ENCODE measurements at places on chromosomes 4 and X.

- DNase-seq = no peak
Measured at GRCh38 chr4:151658959-151659600, 101.7 kb downstream of the GATB start.

DNA sequence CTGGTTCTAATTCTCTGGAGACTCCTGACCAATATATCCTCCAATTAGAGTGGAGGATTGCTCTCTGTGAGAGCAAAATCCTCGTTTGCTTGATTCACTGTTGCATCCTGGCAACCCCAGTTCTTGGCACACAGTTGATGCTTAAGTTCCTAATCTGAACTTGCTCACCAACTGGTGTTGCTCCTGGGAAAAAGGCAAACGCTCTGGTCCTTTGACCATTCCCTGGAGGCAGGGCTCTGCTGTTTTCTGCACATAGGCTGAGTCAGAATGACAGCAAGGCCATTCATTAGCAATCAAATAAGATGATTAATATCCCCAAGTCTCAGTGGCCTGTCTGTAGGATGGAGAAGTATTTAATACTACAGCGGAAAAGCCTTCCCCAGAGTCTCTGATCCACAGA lies 172.7 kb upstream of the TBC1D9 start:
- DNase-seq = no peak

DNA sequence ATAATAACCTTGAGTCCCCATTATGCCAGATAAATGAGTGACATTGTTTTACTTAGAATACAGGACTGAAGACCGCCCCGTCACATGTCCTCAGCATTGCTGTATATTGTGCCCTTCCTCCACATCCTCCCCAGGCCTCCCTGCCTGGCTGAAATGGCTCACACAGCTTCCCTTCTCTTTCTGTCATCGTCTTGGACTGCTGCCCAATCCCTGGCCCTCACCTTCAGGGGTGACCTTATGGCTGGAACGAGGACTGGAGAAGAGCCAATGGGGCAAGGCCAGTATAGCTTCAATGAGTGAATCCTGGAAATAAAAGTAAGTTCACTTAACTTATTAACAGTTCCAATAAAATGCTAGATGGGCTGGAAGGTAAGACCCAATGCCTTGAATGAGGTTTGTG lies 2.7 kb downstream of the KCNE5 start:
- DNase-seq = no peak

DNA sequence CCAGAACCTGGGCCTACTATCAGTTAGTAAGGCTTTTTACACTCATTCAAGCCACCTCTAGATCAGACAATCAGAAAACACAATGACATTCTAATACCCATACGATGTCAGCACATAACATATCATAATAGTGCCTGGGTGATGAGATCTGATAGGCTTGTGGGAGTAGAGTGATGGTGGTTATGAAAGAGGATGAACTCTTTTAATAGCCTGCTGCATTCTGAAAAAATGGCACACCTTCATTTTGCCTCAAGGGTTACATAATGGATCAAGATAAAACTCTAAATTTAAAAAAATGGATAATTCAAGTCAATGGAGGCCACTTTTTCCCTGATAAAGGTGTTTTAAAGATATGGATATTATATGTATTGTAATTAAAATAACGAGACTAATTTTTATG lies 215.6 kb downstream of the MAML3 start:
- DNase-seq = no peak
